ENCODE measurements at places on chromosomes 3 and 15. TPM values are rescaled to one million over a fixed set of nuclear protein-coding genes. Genes with fewer than 3 reads are reported as not detected.

GALNT15 gene
- total RNA-seq: 14.7 TPM

MESP1 gene
- under 0.01 TPM for total RNA-seq

TTBK2 gene
- 5.6 TPM for total RNA-seq

- DNase-seq: peak; percentile 67
These were observed 1.1 kb upstream of the ALCAM start for GRCh38 chr3:105365391-105366325.

DNA sequence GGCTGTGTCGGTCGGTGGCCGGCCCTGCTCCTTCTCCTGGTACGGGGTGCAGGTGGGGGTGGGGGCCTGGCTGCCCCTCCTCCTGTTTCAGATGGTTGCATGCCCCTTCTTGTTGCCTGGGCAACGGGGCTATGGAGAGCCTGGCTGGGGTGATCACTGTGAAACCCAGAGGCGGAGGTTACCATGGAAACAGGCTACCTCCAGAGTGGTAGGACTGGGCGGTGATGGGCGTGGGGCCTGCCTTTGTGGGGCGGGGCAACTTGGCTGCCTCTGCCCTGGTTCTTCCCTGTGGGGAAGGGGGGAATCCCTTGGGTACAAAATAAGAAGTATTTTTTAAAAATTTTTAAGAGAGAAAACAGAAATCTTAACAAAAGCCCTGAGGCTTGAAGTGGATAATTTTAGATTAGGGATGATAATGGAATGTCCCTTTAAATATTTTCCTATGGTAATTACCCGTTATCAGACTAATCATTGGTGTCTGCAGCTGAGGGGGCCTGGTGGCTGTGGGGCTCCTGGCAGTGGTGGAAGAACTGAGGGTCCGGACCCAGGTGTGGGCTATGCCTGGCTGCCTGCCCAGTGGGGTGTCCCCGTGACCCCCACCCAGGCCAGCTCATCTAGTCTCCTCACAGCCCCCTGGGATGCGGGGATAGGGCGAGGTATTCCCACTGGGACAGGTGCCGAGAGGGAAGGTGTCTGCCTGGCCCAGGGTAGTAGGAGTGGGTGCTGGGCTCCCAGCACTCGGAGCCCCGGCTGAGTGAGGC, 32.5 kb downstream of the PLXNA1 start:
- no peak for DNase-seq

DNA sequence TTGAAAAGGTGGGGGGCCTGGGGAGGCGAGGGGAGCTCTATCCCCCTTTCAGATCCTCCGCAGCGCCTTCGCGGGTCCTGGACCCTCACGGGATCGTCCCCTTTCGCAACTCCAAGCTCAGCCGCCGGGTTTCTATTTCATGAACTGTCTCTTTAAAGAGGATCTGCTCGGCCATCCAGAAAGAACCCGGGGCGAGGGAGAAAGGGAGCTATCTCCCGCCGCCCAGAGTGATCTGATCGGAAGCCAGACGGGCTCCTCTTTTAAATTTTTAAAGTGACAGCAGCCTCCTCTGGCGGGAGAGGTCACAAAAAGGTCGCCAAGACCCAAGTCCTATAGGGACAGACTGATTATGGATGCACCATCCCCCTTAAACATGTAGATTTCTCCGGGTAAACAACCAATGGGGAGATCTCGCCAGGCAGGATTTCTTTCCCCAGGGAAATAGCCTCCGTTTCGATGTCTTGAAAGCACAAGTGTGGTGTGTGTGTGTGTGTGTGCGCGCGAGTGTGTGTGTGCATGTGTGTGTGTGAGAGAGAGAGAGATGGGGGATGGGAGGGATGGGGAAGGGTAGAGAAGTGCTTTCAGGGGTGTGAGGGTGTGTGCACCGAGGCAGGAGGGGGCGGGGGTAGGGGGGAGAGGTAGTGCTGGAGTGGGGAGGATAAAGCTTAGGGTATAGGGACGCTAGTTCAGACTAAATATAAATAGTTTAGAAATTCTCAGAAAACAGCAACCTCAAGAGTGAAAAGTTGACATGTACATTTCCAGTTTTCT, 516.1 kb downstream of the MECOM start:
- peak; percentile 61 for DNase-seq

GRCh38 chr15:90266061-90266431, 574 bp downstream of the NGRN start:
- DNase-seq: peak; percentile 4

- DNase-seq: peak; percentile 85
These were observed 64.2 kb upstream of the ARL8B start for GRCh38 chr3:5057857-5058324.

- DNase-seq: no peak
These were observed 283.5 kb upstream of the ROPN1 start for GRCh38 chr3:124275412-124275811.

DNA sequence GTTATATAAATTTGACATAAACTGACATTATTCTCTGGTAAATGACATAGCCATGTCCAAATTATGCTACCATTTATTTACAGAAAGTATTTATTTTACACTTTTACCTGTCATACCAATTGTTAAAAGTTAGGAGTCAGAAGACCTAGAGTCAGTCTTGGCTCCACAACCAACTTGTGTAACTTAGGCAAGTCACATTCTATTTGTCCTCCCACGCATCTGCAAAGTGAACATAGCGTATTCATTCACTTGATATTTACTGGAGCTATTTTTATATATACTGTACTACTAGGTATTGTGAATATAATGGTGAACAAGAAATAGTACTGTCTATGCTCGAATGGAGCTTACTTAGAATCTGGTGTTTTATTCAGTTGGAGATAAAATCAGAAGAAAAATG, 78.7 kb downstream of the ZNF280D start:
- DNase-seq: no peak

DNA sequence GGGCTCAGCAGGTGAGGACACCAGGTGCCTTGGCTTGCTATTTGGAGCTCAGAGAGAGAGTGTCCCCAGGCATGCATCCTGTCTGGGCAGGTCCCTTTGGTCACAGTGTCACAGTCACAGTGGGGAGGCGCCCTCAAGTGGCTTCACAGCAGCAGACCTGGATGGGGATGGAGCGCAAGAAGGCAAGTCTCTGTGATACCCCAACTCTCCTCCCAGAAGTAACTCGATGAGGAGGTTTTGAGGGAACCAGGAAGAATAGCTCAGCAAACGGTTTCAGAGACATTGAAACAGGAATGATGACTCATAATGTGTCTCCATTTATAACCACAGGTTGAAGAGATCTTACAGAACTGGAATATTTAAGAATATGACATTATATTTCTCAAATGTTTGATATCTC, 66.5 kb upstream of the SH3GL3 start:
- DNase-seq: peak; percentile 26

DNA sequence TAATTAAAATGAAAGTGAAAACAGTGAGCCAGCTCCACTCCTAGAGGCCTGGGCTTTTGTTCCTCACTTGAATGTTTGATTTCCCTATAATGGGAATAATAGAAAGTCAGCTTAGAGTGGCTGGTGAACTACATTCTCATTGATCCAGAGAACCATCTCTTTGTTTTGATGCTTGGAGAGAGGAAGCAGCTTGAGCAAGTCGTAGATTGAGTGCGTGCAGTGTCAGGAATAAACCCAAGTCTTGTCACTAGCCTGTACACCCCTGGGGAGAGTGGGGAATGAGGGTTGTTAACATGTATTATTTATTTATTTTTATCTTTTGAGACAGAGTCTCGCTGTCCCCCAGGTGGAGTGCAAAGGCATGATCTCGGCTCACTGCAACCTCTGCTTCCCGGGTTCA, 885 bp upstream of the LSG1 start:
- no peak for DNase-seq

All from IMR-90 (cell line).